Naive thymus-derived CD4-positive, alpha-beta T cell (primary cell): ENCODE measurements at places on chromosomes 7 and 10. TPM values are rescaled to one million over a fixed set of nuclear protein-coding genes. Genes with fewer than 3 reads are reported as not detected.

STEAP2 gene
- polyA plus RNA-seq: not detected

- H3K4me1 ChIP-seq: no peaks in the 10 kb centered on the region
- no peak for DNase-seq
- no peak overlapping the region for H3K27ac ChIP-seq
- no peaks in the 10 kb centered on the region for H3K36me3 ChIP-seq
- H3K27me3 ChIP-seq: no peaks in the 10 kb centered on the region
- H3K4me3 ChIP-seq: no peak overlapping the region
Measured at GRCh38 chr7:103134836-103135554, 13.9 kb downstream of the NAPEPLD start.

GRCh38 chr7:50652400-50653125, 87.4 kb upstream of the DDC start:
- H3K4me3 ChIP-seq: no peak overlapping the region
- DNase-seq: no peak
- H3K27me3 ChIP-seq: no peaks in the 10 kb centered on the region
- H3K27ac ChIP-seq: no peak overlapping the region
- H3K36me3 ChIP-seq: no peaks in the 10 kb centered on the region
- no peaks in the 10 kb centered on the region for H3K4me1 ChIP-seq

DNA sequence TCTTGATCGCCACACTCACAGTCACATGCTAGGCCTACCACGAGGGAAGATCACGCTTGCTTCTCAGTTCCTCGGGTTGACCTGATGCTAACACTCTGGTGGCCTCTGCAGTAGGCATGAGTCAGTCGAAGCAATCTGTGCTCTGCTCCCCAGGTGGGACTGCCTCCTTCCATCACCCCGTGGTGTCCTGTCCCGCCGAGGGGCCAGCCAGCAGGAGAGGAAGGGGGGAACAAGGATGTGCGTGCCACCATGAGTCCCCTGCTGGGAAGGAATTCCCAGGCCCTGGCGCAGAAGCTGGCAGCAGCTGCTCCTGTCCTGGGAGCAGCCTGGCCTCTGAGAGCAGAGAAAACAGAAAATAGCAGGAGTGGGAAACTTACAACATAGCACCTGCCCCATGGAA, 695.0 kb upstream of the NRP1 start:
- no peak overlapping the region for H3K27ac ChIP-seq
- DNase-seq: no peak
- no peaks in the 10 kb centered on the region for H3K27me3 ChIP-seq
- no peaks in the 10 kb centered on the region for H3K4me1 ChIP-seq
- no peaks in the 10 kb centered on the region for H3K36me3 ChIP-seq

GRCh38 chr10:126045861-126046260, 149.5 kb downstream of the FANK1 start:
- no peaks in the 10 kb centered on the region for H3K27me3 ChIP-seq
- no peak overlapping the region for H3K27ac ChIP-seq
- H3K4me1 ChIP-seq: no peaks in the 10 kb centered on the region
- no peak for DNase-seq
- no peaks in the 10 kb centered on the region for H3K36me3 ChIP-seq

DNA sequence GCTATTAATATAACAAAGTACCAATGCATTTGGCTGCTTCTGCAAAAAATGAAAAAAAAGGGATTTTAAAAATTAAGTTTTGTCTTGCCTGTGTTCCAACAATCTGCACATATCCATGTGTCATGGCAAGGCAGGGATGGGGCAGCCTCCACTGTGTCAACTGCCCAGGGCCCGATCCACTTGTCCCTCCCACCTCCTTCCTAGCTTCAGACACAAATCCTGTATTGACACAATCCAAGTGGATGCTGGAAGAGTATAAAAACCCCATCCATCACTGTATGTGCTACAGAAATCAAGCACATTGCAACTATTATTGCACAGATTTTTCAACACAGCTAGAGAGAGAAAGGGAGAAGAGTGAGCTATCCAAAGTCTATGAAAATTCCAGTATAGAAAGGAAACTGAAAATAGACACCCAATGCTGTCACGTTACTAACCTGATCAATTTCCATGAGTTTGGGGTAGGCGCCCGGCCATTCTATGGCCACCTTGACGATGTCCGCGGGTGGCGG, 106.4 kb downstream of the ELMO1 start:
- peak overlapping the region; percentile 69 for H3K27ac ChIP-seq
- H3K4me3 ChIP-seq: peak overlapping the region; percentile 55
- H3K4me1 ChIP-seq: peaks cover 45% of the 10 kb centered on the region
- H3K27me3 ChIP-seq: no peaks in the 10 kb centered on the region

GRCh38 chr7:40041456-40041855, 91.4 kb downstream of the CDK13 start:
- H3K4me3 ChIP-seq: no peak overlapping the region
- no peaks in the 10 kb centered on the region for H3K27me3 ChIP-seq
- H3K27ac ChIP-seq: no peak overlapping the region

GRCh38 chr10:17349717-17350116, 104.7 kb downstream of the ST8SIA6 start:
- no peaks in the 10 kb centered on the region for H3K4me1 ChIP-seq
- no peak for DNase-seq
- no peaks in the 10 kb centered on the region for H3K36me3 ChIP-seq
- no peak overlapping the region for H3K27ac ChIP-seq
